ENCODE measurements at places on chromosomes 1 and 21. TPM values are rescaled to one million over a fixed set of nuclear protein-coding genes. Genes with fewer than 3 reads are reported as not detected.

C1QTNF12 gene
- total RNA-seq = not detected

NFYC gene
- total RNA-seq = 36.0 TPM

KRTAP19-3 gene
- total RNA-seq = not detected

RBM15 gene
- 32.3 TPM for total RNA-seq

MAP1LC3C gene
- total RNA-seq = not detected

NBPF11 gene
- total RNA-seq = 4.3 TPM
